ENCODE measurements at places on chromosomes 2 and 18.

GRCh38 chr2:8986327-8986976 is 17.0 kb downstream of the MBOAT2 start:
- DNase-seq = no peak

- DNase-seq = no peak
Measured at GRCh38 chr2:239455436-239456203, 54.8 kb upstream of the HDAC4 start.

DNA sequence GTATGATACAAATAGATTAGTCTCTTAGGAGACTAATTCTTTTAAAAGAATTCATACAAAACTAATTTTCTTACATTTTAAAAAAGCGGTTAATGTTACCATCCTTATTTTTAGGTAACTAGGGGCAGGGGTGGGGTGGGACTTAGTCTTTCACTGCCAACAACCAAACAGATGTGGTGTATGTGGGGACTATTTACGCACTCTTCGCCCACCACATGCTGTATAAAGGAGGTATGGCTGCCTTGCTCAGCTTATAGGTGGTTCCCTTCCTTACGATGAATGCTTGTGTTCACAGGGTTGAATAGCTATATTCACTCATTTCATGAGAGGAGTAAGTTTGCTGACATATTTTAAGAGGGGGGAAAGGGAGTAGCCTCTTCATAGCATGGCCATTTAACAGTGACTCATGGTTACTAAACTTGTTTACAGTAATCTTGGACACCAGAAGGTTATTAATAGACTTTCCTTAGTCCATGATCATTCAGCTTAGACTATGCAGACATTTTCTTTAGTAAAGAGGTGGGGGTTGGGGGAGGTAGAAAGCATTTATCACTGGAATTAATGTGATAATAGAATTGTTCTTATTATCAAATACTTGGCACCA is 61.8 kb downstream of the CAB39 start:
- no peak for DNase-seq

DNA sequence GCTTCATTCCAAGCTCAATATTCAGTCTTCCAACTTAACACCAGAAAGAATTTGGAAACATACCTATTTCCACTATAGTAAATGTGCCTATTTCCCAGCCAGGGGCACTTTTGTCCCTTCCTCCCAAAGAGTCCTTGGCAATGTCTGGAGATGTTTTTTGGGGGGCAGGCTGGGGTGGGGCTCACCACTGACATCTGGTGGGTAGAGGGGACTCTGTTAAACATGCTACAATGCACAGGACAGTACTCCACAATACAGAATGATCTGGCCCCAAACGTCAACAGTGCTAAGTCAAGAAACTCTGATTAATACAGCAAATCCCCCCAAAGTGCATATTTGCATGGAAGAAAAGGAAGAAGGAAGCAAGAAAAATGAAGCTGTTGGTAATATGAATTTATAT is 61.7 kb downstream of the SMIM21 start:
- DNase-seq = no peak

DNA sequence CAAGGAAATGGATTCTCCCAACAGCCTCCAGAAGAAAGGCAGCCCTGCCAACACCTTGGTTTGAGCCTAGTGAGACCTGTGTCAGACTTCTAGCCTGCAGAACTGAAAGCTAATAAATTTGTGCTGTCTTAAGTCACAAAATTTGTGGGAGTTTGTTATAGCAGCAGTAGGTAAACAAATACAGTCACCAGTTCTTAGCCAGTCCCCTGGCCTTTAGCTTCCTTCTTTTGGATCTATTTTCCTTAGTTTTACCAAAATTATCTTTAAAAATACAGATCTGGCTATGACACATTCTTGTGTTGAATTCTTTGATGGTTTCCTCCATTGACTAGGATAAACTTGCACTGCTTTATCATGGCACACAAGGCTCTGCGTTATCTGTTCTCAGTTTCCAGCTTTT is 697.9 kb upstream of the FANCL start:
- DNase-seq = no peak

- DNase-seq = no peak
Measured at GRCh38 chr18:48034651-48035555, 104.4 kb upstream of the SMAD2 start.

DNA sequence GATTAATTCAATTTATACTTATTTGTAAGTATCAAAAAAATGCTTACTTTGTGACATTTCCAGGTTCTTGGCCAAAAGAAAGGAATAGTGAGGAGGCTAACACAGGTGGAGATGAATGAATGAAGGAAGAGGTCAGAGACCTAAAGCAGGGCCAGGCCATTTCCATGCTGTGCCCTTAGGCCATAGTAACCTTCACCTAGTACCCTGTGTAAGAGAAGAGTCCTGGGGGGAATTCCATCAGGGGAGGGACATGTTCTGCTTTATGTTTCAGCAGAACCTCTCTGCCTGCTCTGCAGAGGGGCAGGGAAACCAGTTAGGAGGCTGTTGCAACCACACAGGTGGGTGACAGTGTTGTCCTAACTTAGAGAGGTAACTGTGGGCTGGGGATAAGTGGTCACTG is 204.2 kb upstream of the CDH20 start:
- no peak for DNase-seq

DNA sequence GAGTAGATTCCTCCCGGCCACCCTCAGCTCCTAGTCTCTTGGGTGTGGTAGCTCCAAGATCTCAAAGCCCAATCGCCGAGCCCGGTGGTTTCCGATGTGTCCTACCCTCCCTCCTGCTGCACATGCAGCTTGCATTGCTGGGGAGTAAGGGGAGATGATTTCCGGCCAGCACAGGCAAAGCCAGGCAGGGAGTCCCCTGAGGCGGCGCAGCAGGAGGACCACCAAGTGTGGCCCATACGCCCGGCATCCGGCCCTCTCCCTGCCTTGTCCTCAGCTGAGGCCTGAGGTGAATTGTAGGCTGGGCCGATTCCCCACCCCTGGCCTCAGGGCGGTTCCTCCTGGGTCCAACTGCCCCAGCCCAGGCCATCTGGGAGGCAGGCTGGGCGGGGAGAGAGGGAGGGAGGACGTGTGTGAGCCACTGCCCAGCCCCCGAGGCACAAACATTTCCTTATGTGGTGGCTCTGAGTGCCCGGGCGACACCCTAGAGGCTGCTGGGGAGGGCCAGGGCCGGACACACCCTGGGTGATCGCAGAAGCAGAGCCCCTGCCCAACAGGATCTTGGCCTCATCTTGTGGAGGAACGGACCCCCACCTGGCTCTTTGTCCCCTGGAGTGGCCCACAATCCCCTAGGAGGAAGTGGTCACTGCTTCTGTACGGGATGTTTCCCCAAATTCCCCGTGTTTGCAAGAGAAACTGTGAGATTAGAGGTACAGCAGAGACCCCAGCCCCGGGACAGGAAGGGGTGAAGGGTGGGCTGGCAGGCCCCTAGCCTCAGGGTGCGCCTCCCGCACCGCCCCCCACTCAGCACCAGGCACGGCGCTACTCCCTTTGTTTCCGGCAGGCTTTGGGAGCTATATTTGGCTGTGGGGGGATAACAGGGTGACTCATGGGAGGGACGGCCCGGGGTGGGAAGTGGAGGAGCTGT is 41.9 kb upstream of the PTMA start:
- DNase-seq = no peak

- no peak for DNase-seq
Measured at GRCh38 chr2:125405816-125406215, 1250.1 kb upstream of the GYPC start.

GRCh38 chr2:127654084-127654837 is 8.3 kb downstream of the GPR17 start:
- no peak for DNase-seq

DNA sequence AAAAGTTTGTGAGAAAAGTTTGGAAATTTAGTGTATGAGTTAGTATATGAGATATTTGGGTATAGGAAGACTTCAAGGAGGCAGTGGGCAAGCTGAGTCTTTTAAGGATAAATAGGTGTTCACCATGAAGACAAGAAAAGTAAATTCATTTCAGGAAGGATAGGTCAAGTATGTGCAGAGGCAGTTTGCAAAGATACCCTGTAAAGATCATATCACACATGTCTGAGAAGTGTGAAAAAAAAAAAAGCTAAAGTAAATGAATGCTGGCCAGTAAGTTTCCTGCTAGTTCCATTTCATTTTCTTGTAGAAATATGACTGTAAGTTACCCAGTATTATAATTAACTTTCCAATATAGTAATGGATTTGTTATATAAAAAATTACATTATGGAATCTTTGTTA is 131.0 kb downstream of the PHLPP1 start:
- DNase-seq = no peak

- no peak for DNase-seq
Measured at GRCh38 chr2:17821535-17822444, 5.5 kb downstream of the MSGN1 start.

GRCh38 chr18:40186677-40187076 is 1768.4 kb upstream of the PIK3C3 start:
- DNase-seq = no peak

DNA sequence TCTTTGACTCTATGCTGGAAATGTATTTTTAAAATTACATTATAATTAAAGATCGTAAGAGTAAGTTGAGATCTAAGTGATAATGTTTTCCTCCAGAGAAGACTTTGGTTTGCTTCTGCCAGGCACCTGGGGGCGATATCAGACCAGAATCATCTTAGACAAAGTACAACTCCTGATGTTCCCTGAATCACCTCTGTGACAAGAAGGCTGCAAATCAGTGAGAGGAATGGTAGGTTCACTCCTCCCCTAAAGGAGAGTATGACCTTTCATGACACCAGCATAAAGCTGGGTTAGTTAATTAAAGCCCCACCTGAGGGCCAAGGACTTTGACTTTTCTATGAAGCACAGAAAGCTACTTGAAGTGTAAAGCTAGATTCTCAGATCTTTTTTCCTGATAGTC is 114.4 kb upstream of the DTNA start:
- no peak for DNase-seq

DNA sequence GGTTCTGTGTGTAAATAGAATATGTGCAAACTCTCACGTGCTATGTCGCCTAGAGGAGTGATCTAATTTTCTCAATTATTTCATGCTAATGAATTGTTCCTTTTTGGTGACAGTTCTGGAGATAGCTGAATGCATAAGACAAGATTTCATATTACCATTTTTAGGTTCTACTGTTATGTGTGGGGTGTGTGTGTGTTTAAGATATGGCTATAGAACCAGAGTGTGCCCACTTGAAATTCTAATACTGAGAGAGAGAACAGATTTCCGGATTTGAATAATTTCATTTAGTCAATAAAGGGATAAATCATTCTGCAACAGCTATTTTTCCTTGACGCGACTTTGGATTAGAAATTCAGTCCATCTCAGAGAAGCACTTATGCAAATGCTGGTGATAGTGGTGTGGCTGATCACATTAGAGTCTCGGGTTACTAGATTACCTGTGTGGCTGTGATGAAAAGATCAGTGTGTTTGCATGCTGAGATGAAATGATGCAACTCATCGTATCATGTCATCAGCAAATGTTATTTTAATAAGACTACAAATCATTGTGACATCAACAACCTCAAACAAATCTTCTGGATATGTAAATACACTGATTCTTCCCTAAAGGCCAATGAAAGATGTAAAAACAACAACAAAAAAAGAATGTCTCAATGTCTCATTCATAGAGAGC is 415.9 kb downstream of the EPHA4 start:
- no peak for DNase-seq

DNA sequence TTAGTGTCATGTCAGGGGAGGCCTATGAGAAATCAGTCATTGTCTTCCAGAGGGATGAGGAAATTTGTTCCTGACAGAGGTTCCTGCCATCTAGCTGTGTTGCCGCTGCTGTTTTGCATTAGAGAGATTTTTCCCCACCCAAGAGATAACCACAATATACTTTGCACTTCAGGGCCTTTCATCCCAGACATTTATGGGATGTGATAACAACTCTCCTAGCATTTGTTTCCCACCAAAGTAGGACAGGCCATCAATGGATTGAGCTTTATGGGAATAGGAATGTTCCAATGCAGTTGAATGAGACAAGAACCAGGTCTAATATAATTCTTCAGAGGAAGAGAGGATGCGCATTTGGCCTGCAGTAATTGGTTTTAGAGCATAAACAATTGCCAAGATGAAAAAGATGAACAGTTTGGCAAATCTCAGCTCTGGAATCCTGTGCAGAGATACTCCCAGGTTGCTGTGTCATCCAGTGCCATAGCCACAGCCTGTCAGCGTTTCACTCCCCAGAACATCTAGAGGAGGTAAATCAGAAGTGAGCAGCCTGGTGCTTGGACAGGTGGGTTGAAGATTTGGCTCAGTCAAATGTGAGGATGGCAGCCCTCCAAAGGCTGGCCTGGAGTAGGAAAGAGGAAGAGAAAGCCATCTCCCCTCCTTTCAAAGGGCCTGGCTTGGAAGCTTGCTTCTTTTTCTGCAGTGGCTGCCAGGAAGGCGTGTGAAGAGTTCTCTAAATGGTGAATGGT is 93.7 kb upstream of the SETBP1 start:
- no peak for DNase-seq

- DNase-seq = no peak
Measured at GRCh38 chr2:178787155-178787554, 20.1 kb downstream of the TTN start.

GRCh38 chr2:172564376-172564775 is 8.5 kb downstream of the PDK1 start:
- no peak for DNase-seq

DNA sequence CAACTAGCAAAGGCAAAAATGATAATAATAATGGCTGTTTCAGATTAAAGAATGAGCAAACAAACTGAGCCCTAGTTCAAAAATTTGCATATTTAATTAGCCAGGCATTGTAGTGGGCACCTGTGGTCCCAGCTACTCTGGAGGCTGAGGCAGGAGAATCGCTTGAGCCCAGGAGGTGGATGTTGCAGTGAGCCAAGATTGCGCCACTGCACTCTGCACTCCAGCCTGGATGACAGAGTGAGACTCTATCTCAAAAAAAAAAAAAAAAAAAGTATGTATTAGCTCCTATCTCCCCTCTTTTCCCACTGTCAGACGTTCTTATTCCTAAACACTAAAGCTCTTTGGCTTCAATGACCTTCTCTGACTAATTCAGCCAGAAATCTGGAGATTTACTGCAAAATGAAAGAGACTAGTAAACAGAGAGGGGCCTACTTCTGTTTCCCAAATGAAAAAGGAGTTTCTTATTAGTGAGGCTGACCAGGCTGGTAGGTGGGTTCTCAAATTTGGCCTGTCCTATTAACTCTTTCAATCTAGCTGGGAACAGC is 3.9 kb upstream of the SRBD1 start:
- DNase-seq = no peak

DNA sequence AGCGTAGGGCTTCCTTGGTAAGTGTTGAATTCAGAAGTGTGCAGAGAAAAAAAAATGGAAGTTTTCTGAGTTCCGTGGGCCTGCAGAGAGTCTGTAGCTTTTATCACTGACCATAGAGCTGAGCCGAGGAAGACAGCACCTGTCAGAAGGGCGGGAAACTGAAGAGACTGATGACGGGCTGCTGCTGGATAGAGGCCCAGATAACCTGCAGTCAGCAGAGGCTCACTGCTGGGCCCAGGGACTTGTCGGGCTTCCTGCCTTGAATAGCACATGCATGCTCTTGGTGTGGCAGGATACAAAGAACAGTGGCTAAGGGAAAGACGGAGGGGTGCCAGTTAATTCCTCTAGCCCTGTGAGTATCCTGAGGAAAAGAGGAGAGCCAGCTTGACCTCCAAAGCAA is 166.4 kb downstream of the MGAT5 start:
- DNase-seq = no peak

Data from activated naive CD4-positive, alpha-beta T cell (primary cell).